ENCODE measurements at places on chromosomes 11 and 22. TPM values are rescaled to one million over a fixed set of nuclear protein-coding genes. Genes with fewer than 3 reads are reported as not detected.

Gene UBASH3B
- total RNA-seq, result 14.8 TPM

Gene SESN3
- 24.1 TPM for total RNA-seq

Gene IL18
- total RNA-seq, result 7.3 TPM

Gene ANGPTL5
- total RNA-seq, result not detected

Gene SUSD2
- total RNA-seq, result 0.33 TPM

Gene TMEM45B
- 0.38 TPM for total RNA-seq

Gene HTR3A
- total RNA-seq, result 0.52 TPM

Gene ZDHHC24
- 4.9 TPM for total RNA-seq

Data from thymus (tissue), 14 donors.